NCI-H1105 treated with DMSO at 0.1 percent for 48 hours (cell line): ENCODE measurements at places on chromosomes 4 and X.
A peak's percentile ranks its signal among the peaks of the same experiment; 100 is the strongest.

GRCh38 chrX:38864165-38864564 is 62.9 kb downstream of the MID1IP1 start:
- DNase-seq, result no peak

DNA sequence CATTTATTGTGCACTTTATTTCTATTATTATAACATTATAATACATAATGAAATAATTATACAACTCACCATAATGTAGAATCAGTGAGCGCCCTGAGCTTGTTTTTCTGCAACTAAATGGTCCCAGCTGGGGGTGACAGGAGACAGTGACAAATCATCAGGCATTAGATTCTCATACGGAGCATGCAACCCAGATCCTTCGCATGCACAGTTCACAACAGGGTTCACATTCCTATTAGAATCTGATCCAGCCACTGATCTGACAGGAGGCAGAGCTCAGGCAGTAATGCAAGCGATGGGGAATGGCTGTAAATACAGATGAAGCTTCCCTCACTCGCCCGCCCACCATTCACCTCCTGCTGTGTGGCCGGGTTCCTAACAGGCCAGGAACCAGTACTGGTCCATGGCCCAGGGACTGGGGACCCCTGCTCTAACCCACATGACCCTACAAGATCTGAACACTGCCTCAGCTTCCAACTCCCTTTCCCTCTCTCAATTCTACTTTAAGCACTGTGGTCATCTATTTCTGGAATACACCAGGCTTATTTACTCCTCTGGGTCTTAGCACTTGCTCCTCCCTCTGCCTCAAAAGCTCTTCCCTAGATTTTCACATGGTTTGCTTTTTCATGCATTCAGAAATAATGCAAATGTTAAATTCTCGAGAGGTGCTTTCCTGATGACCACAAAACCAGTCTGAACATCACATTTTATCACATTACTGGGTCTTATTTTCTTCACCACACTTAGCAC is 166.8 kb upstream of the HCCS start:
- DNase-seq, result no peak

GRCh38 chr4:148192526-148192925 is 249.7 kb downstream of the NR3C2 start:
- DNase-seq, result no peak

GRCh38 chr4:68732653-68733466 is 62.4 kb upstream of the UGT2B15 start:
- no peak for DNase-seq

- peak; percentile 15 for DNase-seq
Observed at GRCh38 chrX:121802881-121803412, 755.5 kb downstream of the GLUD2 start.

- DNase-seq, result no peak
Observed at GRCh38 chrX:46777971-46778810, 19.3 kb upstream of the SLC9A7 start.

DNA sequence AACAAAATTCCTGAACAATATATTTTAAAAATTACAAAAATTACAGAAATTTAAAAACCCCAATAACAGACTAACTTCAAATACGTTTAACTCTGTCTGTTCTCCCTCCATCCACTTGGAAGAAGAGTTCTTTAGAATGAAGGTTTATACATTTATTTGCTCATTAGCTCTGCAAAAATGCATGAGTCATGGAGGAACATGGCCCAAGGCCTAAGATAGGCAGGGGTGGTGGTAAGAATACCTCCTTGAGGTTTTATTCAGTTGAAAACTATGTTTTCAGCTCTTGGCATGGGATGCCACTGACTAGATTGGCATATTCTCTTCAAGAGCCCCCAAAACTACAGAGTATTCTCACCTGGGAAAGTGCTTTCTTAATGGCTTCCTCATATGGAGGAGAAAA is 8.8 kb upstream of the LRRC66 start:
- DNase-seq, result no peak

DNA sequence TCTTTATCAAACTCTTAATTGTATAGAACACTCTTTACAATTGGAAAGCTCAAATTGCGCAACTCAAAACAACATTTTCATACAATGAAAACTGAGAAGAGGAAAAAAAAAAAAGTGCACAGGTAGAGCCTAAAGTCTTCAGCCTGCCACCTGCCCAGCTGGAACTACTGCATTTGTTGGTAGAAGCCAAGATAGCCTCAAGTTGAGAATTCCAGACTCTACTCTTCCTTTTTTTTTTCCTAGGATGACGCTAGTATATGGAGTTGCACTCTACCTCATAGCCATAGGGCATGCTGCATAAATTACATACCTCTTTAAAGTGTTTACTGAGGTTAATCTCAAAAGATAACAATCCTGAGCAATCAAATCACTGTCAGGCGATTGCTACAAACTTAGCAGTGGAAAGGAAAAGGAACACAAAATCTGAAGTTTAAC is 13.6 kb downstream of the ABCG2 start:
- DNase-seq, result no peak

- no peak for DNase-seq
Observed at GRCh38 chr4:186304866-186305505, 39.0 kb downstream of the F11 start.

GRCh38 chr4:121390335-121390734 is 9.5 kb upstream of the QRFPR start:
- DNase-seq, result peak; percentile 43

DNA sequence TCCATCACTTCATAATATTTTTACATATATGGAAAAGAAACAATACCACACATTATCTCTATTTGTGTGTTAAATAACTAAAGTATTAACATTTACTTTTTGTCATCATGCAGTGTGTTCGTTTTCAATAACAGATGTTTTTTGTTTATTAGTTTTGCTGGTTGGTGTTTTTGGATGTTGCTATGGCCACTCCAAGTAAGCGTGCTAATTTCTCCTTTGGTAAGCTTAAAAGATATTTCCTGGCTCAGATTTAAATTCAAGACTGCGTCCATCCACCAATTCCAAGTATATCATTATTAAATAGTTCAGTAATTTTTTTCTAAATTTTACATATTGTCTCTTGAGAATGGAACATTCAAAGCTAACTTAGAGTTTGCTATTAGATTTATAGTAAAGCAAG is 235.4 kb upstream of the IL1RAPL1 start:
- no peak for DNase-seq

- no peak for DNase-seq
Observed at GRCh38 chr4:113476800-113477199, 284.7 kb downstream of the CAMK2D start.

DNA sequence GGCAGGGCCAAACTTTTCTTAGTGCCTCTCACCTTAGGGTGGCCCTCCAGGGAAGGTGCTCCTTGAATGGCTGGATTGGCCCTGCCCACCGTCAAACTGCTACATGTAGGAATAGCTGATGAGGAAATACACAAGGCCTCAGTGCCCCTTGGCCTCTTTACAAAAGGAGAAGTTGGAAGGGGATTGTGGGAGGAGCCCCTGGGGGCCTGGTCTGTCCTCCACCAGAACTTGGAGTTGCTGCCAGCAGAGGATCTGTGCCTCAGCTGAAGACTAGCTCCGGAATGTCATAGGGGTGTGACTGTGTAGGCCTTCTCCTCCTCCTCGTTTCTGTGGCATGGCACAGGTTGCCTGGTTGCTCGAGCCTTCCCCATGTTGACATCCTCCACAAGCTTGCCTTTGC is 142.7 kb downstream of the AMMECR1 start:
- no peak for DNase-seq

- DNase-seq, result no peak
Observed at GRCh38 chr4:57159866-57160265, 49.7 kb upstream of the IGFBP7 start.

DNA sequence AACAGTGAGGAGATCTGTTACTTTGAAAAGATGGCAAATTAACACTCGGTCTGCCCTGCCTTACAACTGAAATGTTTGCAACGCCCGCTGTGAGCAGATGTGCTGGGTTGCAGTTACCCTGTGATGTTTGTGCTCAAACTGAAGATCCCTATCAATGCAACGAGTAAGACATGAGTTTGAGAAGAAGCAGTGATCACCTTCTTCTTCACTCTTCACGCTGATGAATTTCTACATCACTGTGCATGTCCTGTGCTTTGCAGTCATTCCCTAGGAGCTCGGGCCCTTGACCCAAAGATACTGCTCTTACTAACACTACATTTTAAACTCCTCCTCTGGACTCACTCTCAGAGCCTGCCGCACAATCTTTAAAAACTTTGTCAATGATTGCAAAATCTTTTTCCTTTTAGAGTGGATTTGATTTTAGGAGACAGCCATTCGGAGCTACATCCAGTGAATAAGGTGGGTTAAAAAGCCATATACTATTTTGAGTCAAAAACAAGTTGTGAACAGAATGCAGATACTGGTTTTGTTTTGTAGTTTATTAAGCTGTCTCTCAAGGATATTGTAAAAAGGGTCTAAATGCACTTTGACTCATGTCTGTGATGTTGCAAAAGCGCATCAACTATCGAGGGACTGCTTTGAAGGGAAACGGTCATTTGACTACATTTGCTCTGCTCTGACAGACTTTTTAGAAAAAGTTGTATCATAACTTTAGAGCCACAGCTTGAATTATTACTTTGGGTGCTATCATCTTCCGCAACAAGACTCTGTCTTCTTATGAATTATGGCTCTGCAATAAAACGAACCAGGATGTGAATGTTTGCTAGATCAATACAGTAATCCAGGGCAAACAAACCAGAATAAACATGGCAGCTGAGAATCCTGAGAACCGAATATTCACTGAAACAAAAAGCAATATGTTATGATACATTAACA is 5.7 kb upstream of the RHOH start:
- no peak for DNase-seq

GRCh38 chr4:112036886-112037285 is 108.4 kb upstream of the FAM241A start:
- no peak for DNase-seq

DNA sequence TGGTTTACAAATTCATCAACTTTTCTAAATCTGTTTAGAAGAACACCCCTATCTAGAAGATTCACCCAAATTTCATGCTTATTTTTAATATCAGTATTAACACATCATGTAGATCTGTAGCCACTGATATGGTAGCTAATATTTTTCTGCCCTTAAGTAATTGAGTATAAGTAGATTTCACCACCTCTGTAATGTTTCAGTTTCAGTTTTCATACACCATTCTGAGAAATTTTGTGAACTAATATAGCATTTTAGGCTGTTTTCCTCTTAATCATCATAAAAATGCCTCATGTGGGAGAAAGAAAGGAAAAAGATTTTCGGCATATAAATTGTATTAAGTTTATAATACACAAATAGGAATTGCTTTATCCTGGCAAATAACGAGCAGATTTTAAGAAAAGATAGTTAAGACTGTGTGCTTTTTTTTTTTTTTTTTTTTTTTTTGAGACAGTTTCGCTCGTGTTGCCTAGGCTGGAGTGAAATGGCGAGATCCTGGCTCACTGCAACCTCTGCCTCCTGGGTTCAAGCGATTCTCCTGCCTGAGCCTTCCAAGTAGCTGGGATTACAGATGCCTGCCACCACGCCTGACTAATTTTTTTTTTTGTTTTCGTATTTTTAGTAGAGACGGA is 21.4 kb upstream of the RBPJ start:
- no peak for DNase-seq

GRCh38 chr4:10455133-10455532 is 2.1 kb downstream of the ZNF518B start:
- DNase-seq, result no peak

GRCh38 chr4:98828801-98829200 is 100.1 kb downstream of the EIF4E start:
- DNase-seq, result no peak

DNA sequence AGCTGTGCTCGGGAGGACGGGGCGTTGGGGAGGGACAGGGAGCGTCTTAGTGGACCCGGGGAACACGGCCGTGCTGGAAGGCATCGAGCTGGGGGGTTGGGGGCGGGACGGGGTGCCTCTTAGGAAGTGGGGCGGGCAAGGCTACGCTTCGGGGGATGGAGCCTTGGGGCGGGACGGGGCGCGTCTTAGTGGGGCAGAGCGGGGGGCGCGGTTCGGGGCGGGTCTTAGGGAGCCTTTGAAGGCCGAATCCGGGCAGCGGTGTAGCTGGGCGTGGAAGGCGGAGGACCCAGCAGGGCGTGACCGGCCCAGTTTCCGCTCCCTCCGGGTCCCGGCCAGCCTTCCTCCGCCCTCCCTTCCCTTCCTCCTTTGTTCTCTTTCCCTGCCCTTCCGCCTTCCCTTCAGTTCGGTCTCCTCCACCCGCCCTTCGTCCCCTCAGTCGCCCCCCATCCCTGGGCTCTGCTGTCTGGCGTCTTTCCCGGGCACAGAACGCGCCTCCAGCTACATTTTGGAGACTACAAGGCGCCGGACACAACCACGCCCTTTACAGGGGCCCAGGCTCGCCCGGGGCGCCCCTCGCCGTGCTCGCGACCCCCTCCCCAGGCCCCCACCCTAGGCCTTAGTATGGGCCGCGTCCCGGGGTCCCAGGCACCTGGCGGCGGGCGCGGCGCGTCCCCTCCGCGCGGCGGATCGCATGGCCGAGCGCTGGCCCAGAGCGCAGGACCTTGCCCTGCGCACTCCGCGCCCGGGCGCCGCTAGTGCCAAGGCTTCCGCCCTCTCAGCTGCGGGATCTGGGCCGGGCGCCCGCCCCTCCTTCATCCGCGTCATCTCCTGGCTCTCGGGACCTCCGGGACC is at the start of gene ARSD:
Gene ARSD (minus strand): TSS at position 757 of the 852 bp plus-strand sequence. CDS start 64 bp downstream, at position 693.
- DNase-seq, result no peak

DNA sequence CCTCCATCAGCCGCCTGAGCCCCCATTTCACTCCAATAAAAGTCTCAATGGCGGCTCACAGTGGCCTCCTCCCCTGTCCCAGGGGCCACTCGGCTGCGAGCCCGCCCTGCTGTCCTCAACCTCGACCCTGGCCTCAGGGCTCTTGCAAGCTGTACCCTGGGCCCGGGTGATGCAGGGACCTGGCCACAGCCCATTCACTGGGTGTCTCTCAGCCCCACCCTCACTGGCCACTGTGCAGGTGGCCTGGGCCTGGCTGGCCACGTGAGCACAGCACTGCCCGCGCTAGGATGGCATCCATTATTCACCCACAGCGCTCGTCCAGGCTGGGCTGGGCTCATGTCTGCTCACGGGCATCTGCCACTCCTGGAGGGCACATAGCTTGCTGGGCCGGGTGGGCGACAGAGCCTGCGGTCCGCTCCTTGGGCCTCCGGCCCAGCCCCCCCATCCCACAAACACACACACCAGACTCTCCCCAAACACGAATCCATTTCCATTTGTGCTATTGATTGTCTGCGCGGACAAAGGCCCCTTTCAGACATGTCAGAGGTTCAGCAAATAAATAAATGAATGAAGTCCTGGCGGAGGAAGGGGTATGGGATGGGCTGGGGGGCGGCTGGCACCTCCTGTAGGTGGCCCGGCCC is 16.5 kb upstream of the FGFR3 start:
- no peak for DNase-seq
